ENCODE measurements at places on chromosomes 7 and 10. TPM values are rescaled to one million over a fixed set of nuclear protein-coding genes. Genes with fewer than 3 reads are reported as not detected.

The MKX gene
- 0.14 TPM for total RNA-seq

The INHBA gene
- 186 TPM for total RNA-seq

The TFEC gene
- not detected for total RNA-seq

The WDFY4 gene
- total RNA-seq = not detected

The AGBL3 gene
- total RNA-seq = 0.22 TPM

The EPO gene
- total RNA-seq = not detected

The CH25H gene
- total RNA-seq = 0.29 TPM

The ANKRD61 gene
- total RNA-seq = 0.44 TPM

The KLHL7 gene
- total RNA-seq = 37.9 TPM

The CAV2 gene
- 37.9 TPM for total RNA-seq

The ZDHHC6 gene
- total RNA-seq = 34.6 TPM

The EIF5AL1 gene
- 0.72 TPM for total RNA-seq

All from placental pericyte (primary cell).